Stimulated activated CD8-positive, alpha-beta memory T cell treated with anti-CD3 and anti-CD28 coated beads, Interleukin-4, amount 100 ng/mL, for 1 hour (primary cell): ENCODE measurements at places on chromosomes 11 and 22.

- no peak for DNase-seq
Measured at GRCh38 chr22:36480941-36481392, 473 bp downstream of the TXN2 start.

GRCh38 chr22:27876684-27877083 is 42.4 kb downstream of the PITPNB start:
- no peak for DNase-seq

DNA sequence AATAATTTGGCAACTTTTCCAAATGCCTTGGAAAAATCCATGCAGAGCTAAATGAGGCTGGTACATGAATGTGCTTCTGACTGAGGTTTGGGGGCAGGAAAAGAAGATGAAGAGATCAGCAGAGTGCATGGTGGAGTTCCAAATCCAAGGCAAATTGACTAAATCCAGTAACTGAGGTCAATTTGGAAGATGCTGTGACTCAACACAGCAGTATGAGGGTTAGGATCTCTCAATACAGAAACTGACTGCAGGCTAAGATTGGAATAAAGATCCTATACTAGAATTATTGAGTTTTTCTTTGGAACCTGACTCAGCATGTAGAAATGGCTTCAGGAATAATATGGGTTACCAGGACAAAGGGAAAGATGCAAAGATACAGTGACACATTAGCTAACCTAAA is 99.3 kb upstream of the FAT3 start:
- no peak for DNase-seq

GRCh38 chr11:10669258-10670033 is 24.1 kb downstream of the IRAG1 start:
- no peak for DNase-seq

GRCh38 chr11:68076371-68077042 is 37.7 kb downstream of the TCIRG1 start:
- DNase-seq: no peak

DNA sequence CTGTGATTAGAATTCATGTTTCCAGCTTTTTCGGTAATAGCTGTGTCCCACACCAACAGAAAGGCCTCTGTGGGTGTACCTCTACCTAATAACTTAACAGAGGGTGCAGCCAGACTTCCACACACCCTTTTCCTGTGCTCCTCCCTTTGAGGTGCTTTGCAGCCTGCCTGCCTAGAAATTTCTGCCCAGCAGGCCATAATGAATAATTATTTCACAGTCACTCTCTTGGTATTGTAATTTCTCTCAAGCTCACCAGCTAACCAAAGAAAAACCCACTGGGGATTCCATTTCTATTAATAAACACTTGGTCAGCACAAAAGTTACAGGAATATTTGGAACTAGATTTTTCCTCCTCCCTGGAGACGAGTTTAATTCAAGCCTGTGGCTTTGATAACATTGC is 13.3 kb downstream of the WT1 start:
- no peak for DNase-seq

- DNase-seq: no peak
Measured at GRCh38 chr11:126109941-126110731, 47.5 kb upstream of the CDON start.

- DNase-seq: peak; percentile 14
Measured at GRCh38 chr11:13462311-13462900, 616 bp downstream of the BTBD10 start.

DNA sequence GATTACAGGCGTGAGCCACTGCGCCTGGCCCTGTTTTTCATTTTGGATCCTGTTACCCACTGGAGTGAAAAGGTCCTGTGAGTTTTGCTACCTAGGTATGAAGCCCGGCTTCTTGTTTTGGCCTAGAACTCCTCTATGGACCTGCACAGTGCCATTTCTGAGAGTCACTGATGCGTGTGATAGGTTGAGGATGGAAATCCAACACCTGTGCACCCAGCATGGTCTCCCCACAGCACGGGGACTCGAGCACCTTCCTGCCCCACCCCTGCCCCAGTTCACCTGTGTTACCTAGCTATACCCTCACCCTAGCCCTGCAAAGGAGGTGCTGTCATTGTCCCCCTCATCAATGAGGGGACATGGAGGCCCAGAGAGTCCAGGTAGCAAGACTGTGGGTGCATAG is 5.1 kb downstream of the FBLN1 start:
- no peak for DNase-seq

GRCh38 chr11:66958956-66959274 is 732 bp upstream of the PC start:
- no peak for DNase-seq

- no peak for DNase-seq
Measured at GRCh38 chr11:8829556-8829955, 81.4 kb upstream of the AKIP1 start.

DNA sequence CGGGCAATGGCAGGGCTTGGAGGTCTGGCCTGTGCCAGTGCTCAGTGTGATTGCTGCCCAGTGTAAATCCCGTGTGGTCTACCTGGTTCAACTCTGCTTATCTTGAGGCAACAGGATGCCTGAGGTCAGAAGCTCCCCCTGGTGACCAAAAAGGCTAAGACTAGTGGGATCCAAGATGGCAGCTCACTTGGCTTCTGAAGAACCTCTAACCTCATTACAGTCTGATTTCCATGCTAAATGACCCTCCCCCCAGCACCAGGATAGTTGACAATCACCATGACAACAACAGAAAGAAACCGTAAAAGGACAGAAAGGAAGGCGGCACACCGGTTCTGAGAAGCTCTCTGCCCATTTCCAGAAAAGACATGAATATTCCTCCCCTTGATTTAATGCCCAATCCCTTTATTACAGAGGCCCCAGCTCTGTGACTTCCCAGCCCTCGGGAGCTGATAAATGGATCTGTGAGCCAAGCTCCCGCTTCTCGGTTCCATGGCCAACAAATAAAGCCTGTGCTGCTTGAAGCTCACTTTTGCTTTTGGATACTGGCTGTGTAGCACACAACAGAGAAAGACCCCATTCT is 398.4 kb downstream of the CTTN start:
- no peak for DNase-seq

- no peak for DNase-seq
Measured at GRCh38 chr22:28112190-28112544, 193.1 kb upstream of the PITPNB start.

GRCh38 chr22:16959345-16959930 is 48.6 kb downstream of the GAB4 start:
- DNase-seq: no peak

GRCh38 chr11:60182541-60183330 is at the start of gene MS4A6A:
TSS of gene MS4A6A (minus strand) at chr11:60183083. CDS start at chr11:60181727, 1,356 bp downstream.
- no peak for DNase-seq

DNA sequence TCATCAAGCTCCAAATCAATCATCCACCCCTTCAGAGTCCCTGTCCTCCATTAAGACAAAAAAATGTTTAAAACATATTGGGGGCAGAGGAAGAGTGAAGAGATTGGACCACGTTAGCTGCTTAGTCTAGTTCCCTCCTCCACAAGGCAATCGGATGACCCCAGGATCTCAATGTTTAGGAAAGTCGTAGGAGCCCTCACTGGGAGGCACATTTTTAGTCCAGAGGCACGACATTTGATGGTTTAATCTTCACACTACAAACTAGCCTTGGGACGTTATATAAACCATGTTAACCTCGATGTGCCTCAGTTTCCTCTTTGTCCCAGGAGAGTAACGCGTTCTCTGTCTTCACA is 588 bp upstream of the FAT3 start:
- DNase-seq: no peak

- DNase-seq: no peak
Measured at GRCh38 chr11:12013781-12014180, 5.4 kb upstream of the DKK3 start.

DNA sequence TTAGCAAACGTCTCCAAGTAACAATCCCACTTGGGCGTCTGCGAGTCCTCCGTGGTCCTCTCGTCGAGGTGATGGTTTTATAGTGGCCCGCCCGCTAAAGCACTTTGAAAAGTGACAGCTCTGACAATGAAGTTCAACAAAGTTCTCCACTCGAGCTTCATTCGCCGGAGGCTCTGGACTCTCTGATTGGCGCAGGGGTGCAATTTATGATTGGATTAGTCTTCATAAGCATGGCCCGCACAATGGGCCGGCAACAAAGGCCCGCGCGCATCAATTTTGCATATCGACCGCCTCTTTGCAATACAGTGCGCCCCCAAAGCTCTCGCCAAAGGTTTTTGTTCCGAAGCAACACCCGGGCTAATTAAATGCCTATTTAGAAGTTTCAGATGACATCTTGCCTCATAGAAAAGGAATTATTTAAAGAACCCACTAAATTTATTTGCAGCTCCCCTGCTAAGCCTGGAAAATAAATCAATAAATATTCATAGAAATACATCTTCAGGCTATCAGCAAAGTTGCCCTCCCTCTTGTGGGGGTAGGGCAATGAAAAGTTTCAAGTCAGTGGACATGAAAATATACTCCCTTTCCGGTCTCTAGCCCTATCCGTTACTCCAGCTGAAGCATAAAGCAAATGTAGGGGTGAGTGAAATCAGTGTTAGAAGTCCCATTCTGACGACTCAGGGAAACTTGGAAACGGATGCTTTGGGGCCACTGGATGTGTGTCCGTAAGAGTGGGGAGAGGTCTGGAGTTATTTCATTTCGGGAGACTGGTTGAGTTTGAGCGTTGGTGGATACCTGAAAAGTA is at the start of gene DBX1:
Gene DBX1, minus strand, starts transcription at position 51 of the 805 bp plus-strand sequence. CDS start 151 bp downstream, outside the sequence.
- DNase-seq: no peak

DNA sequence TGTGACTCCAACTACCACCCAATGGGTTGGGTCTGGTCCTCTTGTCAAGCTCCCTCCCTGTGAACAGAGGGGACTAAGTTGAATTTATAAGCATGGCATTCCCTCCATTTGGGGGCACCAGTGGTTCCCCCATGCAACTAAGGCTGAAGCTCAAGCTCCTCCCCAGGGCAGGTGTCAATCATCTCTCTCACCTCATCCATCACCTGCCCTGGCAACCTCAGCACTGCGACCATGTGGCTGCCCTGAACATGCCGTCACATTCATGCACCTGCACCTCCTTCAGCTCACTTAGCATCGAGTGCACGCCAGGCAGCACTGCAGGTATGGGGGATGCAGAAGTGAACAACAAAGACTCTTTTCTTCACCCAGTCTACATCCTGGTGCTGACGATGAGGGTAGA is 799.3 kb downstream of the TBC1D22A start:
- no peak for DNase-seq

DNA sequence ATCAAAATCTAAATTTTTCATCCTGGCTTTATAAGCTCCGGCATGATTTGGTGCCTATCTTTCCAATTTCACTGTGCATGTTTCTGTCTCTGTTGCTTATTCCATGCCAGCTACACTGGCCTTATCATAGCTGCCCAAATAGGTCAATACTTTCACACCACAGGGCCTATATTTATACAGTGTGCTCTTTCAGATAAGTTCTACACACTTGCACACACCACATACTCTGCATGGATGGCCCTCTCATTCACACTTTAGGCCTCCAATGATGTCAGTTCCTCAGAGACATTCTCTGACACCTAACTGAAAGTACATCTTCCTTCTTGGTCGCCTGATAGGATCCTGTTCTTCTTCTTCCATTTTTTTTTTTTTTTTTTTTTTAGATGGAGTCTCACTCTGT is 7.0 kb downstream of the ALG8 start:
- DNase-seq: no peak

DNA sequence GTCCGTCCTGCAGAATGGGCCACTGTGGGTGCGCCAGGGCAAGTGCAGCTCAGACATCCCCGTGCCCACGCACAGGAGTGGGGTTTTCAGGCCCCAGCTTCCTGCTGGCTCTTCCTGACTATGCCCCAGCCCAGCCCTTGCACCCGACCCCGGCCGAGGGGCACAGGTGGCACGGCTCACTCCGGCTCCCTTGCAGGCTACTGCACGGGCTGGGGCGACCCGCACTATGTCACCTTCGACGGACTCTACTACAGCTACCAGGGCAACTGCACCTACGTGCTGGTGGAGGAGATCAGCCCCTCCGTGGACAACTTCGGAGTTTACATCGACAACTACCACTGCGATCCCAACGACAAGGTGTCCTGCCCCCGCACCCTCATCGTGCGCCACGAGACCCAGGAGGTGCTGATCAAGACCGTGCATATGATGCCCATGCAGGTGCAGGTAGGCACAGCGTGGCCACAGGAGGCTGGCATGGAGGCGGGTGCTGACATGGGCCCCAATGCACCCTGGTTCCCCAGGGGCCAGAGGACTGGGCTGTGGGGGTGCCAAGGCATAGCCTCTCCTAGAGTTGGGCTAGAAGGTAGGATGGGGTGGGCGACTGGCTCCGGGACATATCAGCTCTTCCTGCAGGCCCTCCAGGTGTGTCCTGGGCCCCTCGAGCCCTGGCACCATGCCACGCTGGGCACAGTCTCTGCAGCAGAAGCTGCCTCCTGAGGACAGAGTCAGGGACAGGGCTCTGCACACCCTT is 27.7 kb downstream of the MUC2 start:
- no peak for DNase-seq

- no peak for DNase-seq
Measured at GRCh38 chr11:115659061-115659963, 155.1 kb upstream of the CADM1 start.

GRCh38 chr11:8100605-8101004 is 19.6 kb downstream of the TUB start:
- DNase-seq: no peak

DNA sequence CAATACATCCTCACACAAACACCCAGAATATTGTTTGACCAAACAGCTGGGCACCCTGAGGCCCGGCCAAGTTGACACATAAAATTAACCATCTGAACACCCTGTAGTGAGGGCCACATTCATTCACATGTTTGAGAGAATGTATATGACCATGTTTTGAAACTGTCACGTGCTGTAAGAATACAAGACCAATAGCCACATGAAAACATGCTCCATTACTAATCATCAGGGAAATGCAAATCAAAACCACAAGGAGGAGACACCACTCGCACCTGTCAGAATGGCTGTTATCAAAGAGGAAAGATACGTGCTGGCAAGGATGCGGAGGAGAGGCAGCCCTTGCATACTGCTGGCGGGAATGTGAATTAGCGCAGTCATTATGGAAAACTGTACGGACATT is 38.3 kb upstream of the IGSF9B start:
- no peak for DNase-seq

DNA sequence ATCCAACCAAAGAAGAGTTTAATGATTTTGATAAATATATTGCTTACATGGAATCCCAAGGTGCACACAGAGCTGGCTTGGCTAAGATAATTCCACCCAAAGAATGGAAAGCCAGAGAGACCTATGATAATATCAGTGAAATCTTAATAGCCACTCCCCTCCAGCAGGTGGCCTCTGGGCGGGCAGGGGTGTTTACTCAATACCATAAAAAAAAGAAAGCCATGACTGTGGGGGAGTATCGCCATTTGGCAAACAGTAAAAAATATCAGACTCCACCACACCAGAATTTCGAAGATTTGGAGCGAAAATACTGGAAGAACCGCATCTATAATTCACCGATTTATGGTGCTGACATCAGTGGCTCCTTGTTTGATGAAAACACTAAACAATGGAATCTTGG is 23.9 kb downstream of the KDM4D start:
- DNase-seq: no peak

- no peak for DNase-seq
Measured at GRCh38 chr11:128860571-128861361, 6.3 kb downstream of the KCNJ1 start.

GRCh38 chr11:15136166-15136565 is 21.4 kb downstream of the INSC start:
- DNase-seq: no peak

GRCh38 chr22:49592780-49593501 is 234.7 kb downstream of the BRD1 start:
- DNase-seq: no peak
